ENCODE measurements at places on chromosomes 6 and 20.

DNA sequence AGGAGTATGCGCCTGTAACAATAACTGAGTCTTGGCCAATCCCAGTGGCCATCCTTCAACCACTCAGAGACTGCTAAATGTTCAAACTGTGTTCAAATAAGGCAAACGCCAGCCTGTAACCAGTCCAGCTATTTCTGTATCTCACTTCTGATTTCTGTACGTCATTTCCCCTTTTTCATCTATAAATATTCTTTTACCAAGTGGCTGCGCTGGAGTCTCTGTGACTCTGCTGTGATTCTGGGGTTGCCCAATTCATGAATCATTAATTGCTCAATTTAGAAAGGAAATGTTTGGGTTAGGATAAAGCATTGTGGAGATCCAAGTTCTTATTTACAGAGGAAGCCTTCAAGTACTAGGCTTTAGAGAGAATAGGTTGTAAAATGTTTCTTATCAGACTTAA lies 89.8 kb upstream of the UST start:
- H3K4me1 ChIP-seq, result no peaks in the 10 kb centered on the region
- no peaks in the 10 kb centered on the region for H3K36me3 ChIP-seq

GRCh38 chr6:16174416-16175078 lies 45.7 kb downstream of the MYLIP start:
- no peaks in the 10 kb centered on the region for H3K36me3 ChIP-seq
- no peak for DNase-seq
- peaks cover 6% of the 10 kb centered on the region for H3K4me1 ChIP-seq
- no peak overlapping the region for H3K4me3 ChIP-seq

GRCh38 chr20:36402708-36403107 lies 96.6 kb downstream of the DLGAP4 start:
- DNase-seq, result no peak
- H3K4me3 ChIP-seq, result no peak overlapping the region
- H3K4me1 ChIP-seq, result no peaks in the 10 kb centered on the region
- no peaks in the 10 kb centered on the region for H3K36me3 ChIP-seq

GRCh38 chr6:45724511-45724910 lies 291.1 kb downstream of the CLIC5 start:
- no peaks in the 10 kb centered on the region for H3K36me3 ChIP-seq
- no peaks in the 10 kb centered on the region for H3K4me1 ChIP-seq

DNA sequence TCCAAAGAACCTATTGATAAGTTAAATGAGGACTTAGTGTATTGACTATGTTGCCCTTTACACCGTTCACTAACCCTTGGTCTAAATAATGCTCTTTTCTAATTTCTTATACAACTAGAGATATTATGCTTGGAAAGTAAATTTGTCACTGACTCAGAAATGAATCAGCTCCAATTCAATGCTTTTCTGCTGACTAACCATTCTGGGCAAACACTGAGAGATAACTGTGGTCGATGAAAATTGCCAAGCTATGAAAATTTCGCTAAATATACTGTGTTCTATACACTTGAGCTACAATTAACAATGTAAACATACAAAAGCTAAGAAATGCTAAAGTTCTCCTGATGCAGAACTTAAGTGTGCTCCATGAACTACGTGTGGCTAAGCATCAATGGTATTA lies 23.1 kb upstream of the FBXO9 start:
- no peaks in the 10 kb centered on the region for H3K27me3 ChIP-seq
- H3K36me3 ChIP-seq, result peaks cover 22% of the 10 kb centered on the region

DNA sequence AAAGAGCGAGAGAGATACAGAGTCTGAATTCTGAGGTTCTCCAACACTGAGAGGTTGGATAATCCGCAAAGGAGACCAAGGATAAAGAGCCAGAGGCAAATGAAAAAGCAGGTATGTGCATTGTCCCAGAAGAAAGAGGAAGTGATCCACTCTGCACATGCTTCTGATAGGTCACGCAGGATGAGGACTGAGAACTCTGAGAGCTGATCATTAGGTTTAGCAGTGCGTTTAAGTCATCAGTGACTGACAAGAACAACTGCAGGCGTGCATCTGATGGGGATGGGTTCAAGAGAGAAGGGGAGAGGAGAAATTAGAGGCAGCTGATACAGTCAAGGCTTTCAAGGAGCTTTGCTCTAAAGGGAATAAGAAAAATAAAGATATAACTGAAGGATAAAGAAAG lies 301.2 kb upstream of the SGK1 start:
- H3K36me3 ChIP-seq, result no peaks in the 10 kb centered on the region
- H3K4me1 ChIP-seq, result no peaks in the 10 kb centered on the region
- DNase-seq, result no peak
- H3K27ac ChIP-seq, result no peak overlapping the region
- no peak overlapping the region for H3K4me3 ChIP-seq

Measured in CD4-positive, alpha-beta memory T cell (primary cell).